ENCODE measurements at places on chromosomes 4 and X.

GRCh38 chr4:4270529-4270928 is 19.4 kb downstream of the LYAR start:
- no peak for DNase-seq

DNA sequence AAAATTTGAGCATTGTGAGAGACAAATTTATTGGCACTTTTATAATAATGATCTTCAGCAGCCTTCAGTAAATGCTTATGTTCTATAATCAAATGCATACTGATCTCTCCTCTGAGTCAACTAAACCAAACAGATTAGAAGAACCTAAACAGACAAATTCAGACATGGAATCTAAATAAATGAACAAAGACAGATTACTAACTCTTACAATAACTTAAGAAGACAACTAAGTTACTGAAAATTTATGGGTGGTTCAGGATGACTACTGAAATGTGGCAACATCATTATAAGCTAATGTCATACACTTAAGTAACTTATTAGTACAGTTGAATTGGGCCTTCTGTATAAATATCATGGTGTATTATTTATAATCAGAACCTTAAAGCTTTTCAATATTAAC is 127.3 kb downstream of the NEK1 start:
- no peak for DNase-seq

GRCh38 chr4:170307182-170307581 is 217.4 kb upstream of the AADAT start:
- no peak for DNase-seq

DNA sequence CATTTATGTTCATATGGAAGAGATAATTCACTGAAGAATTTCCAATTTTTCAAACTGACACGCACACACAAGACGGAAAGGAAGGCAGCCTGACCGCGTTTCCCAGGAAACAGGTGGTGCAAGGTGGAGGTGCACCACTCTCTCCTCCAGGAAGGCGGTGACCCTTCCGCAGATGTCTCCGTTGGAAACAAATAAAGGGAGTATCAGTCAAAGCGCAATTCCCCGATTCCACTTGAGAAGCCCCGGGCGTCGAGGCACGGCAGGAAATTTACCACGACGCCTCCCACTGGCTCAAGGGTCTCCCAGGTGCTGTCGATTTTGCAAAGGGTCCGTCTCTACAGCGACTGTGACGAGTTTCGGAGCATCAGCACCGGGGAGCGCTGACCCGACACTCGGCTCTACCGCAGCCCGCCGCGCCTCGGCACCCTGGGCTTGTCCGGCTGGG is 770 bp upstream of the TIGD2 start:
- DNase-seq, result no peak

- no peak for DNase-seq
These were observed 42.2 kb upstream of the PUDP start for GRCh38 chrX:7190157-7190556.

DNA sequence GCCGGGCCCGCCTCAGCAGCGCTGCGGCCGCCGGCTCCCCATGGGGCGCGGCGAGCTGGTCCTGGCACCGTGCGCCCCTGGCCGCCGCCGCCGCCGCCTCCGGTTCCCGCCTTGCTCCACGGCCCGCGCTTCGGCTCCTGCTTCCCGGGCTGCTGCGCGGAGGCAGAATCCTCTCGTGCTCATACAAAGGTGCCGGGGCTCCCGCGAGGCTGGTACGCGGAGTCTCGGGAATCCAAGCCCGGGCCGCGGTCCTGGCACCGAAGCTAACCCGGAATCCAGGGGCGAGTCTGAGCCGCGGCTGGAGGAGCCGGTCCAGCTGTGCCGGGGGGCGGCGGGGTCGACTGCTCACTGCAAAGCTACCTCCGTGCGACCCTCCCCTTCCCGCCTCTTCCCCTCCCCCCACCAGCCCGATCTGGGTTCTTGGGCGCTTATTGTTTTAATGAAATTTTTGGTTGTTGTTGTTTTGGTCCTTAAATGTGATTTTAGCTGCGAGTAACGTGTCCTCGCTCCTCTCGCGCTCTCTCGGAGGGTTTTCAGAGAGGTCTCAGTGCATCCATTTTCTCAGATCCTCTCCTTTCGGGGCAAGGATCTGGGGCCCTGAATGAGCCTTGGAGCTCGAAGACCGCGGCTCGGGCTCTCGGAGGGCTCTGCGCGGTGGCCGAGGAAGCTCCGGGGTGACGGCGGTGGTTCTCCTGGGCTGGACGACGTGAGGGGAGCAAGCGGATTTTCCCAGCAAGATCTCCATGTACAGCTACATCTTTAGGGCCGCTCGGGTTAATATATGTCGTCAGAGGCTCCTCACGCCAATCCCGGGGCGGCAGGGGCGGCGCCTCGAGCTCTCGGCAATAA is at the start of gene HAND2:
Gene HAND2 (minus strand): TSS at position 753 of the 849 bp plus-strand sequence. CDS start 940 bp downstream, outside the sequence.
- DNase-seq, result no peak

DNA sequence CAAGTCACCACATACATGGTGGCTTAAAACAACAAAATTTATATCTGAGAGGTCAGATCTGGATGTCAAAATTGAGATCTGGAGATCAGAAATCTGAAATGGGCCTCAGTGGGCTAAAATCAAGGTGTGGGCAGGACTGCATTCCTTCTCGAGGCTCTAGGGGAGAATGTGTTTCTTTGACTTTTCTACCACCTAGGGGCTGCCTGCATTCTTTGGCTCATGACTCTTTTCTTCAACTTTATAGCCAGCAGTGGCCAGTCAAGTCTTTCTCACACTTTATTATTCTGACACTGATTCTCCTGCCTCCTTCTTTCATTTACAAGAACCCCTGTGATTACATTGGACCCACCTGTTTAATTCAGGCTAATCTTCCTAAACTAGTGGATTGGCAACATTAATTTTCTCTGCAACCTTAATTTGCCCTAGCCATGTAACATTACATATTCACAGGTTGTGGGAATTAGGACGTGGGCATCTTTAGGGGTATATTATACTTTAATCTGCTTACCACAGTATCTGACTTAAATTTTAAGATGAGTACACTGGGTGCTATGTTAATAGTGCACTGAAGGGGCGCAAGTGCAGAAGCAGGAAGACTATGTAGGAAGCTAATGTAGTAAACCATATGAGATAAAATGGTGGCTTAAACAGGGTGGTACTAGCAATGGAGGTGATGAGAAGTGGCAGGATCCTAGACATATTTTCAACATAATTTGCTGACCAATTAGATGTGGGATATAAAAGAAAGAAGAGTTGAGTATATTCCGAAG is 188.0 kb downstream of the SLC4A4 start:
- DNase-seq, result no peak

DNA sequence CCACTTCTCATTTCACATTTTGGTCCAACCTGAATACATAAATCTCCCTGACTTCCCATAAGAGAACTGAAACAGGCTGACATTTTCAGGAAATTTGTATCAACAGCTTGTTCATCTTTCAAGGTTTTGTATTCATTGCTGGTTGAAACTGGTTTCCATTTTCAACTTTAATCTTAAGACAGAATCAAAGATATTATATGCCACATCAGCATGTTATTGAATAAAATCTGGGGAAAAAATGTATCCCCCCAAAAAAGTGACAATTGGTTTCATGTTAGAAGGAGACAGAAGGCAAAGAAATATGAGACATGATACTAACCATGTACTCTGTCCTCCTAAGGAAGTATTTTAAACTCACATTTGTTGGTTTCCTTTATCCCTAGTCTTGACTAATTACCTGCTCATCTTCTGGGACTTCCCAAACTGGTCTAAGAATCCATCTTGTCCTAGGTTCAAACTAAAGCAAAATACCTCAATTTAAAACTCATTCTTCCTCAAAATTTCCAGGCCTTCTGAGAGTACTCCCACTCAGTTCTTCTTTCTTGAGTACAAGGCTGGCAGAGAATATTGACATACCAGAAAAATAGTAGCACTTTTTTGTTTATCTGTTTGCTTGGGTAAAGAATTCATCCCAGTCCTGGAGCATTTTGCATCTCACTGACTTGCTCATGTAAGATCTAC is 3.1 kb upstream of the ANTXR2 start:
- DNase-seq, result no peak

GRCh38 chrX:117838581-117839331 is 277.9 kb downstream of the KLHL13 start:
- DNase-seq, result no peak

DNA sequence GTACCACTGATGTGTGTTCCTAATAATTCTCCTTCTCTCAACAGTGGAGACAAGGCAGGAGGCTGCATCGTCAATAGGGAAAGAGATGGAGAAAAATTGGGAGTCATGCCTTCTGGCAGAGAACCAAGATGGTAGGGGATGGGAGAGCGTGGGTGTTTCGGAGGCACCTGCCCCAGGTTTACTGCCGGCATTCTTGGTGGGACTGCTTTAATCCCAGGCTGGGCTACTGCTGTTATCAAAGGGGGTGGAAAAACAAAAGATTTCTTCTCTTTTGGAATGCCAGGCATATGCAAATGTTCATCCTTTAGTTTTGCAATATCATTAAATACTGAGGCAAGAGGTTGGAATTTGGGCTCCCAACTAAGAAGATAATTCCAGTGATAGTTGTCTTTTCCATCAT is 257.0 kb downstream of the DCHS2 start:
- no peak for DNase-seq

- no peak for DNase-seq
These were observed 117.8 kb upstream of the ESX1 start for GRCh38 chrX:104372547-104372946.

- no peak for DNase-seq
These were observed 15.8 kb upstream of the RGS12 start for GRCh38 chr4:3276986-3277385.

- DNase-seq, result no peak
These were observed 9.9 kb upstream of the MOB1B start for GRCh38 chr4:70892086-70892769.

- no peak for DNase-seq
These were observed 17.6 kb upstream of the GK start for GRCh38 chrX:30635630-30636029.

GRCh38 chr4:45910511-45910910 is 213.3 kb downstream of the GABRG1 start:
- no peak for DNase-seq

- no peak for DNase-seq
These were observed 488 bp downstream of the TBC1D25 start for GRCh38 chrX:48540028-48540375.

GRCh38 chrX:49230500-49231232 is 2.5 kb downstream of the CACNA1F start:
- peak; percentile 78 for DNase-seq

DNA sequence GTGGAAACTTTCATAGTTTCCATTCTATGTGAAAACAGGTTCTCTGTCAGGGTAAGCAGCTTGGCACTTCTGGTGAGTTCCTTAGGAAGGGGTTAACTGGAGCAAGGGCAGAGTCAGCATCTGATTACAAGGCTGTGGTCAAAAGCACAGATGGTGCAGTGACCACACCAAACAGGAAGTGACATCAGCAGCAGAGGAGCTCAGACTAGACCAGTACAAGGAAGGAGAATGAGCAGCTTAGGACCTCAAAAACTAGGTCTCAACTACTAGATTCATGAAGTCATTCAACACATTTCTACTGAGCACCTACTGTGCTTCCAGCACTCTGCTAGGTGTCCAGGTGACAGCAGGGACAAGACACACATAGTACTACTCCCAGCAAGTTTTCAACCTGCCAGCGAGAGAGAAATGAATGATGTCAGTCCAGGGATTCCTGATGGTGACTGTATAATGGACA is 130.2 kb downstream of the AMELX start:
- no peak for DNase-seq
